ENCODE measurements at places on chromosomes 5 and 9.
A peak's percentile ranks its signal among the peaks of the same experiment; 100 is the strongest.

- no peak for DNase-seq
Observed at GRCh38 chr5:99070822-99071221, 142.0 kb upstream of the CHD1 start.

DNA sequence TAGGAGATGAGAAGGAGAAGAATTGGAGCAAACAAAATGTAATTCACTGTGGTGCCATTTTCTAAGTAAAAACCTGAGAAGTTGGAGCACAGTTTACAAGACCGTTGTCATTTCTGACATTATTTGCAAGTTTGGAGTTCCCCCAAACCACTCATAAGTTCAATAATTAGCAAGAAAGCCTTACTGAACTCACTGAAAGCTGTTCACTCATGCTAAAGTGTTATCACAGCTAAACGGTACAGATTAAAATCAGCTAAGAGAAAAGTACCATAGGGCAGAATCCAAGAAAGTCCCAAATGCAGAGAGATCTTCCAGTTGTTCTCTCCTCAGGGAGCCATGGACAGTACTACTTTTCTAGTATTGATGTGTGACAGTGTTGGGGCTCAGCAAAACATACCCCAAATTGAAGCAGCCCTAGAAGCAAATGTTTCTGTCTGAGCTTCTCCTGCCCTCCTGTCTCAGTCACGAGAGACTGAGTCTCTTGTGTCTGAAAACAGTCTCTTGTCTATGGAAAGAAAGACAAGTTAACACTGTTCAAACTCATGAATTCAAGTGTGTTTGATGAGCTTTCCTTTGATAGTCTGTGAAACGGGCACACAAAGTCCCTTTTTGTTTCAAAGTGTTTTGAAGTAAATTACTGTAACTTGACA lies 221.2 kb downstream of the GABRG2 start:
- no peak for DNase-seq

- DNase-seq: no peak
Observed at GRCh38 chr9:82968816-82969215, 94.1 kb downstream of the RASEF start.

GRCh38 chr5:178356431-178356872 lies 123.8 kb upstream of the PHYKPL start:
- no peak for DNase-seq

DNA sequence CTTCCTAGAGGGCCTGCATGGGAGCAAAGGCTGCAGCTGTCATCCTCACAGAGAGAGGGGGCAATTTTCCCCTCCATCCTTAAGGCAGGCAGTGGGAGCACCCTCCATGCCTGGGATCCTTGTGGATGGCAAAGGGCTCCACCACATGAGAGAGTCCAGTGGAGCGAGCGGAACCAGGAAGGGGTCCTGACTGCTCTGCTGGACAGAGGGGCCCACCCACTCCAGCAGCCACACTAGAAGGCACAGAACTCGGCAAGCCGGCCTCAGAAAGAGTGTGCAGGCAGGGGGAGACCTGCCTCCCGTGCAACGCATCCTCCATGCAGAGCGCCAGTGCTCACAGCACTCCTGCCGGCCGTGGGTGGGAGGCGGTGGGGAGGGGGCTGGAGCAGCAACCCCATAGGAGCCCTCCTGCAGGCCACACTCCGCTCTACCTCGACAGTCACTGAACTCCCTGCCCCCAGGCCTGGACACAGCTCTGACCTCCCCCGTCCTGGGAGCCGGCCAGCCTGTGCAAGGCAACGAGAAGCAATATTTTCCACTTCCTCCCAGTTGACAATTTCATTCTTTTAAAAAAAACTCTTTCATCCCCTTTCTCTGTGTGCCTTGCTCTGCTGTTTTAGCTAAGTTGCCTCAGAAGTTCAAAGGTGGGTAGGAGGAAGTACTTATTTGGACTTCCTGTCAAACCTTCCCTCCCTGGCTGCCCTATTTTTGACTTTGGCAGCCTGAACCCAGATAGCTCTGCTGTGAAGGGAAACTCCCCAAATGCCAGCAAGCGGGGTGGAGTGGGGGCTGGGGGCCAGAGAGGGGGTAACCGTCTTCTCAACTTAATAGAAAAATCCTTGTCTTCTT lies 5.3 kb upstream of the LCP2 start:
- DNase-seq: no peak

- DNase-seq: no peak
Observed at GRCh38 chr9:137902646-137903045, 25.1 kb downstream of the CACNA1B start.

- DNase-seq: no peak
Observed at GRCh38 chr9:72356041-72356582, 8.9 kb downstream of the ZFAND5 start.

DNA sequence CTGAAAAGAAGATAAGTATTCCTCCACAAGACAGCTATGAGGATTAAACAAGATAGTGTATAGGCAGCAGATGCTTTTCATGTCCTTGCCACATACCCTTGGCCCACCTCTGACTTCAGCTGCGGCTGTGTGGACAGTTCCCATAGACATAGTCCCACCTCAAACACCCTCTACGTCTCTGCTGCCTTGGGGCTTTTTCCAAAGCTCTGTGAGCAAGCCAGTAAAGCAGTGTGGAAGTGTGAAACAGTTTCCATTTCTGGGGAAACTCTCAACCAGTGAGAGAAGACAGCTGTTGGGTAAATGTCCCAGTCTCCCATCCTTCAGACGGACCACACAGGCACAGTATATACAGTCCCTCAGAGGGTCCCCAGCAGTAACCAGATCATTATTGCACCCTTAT lies 125.5 kb downstream of the CDK5RAP2 start:
- no peak for DNase-seq

DNA sequence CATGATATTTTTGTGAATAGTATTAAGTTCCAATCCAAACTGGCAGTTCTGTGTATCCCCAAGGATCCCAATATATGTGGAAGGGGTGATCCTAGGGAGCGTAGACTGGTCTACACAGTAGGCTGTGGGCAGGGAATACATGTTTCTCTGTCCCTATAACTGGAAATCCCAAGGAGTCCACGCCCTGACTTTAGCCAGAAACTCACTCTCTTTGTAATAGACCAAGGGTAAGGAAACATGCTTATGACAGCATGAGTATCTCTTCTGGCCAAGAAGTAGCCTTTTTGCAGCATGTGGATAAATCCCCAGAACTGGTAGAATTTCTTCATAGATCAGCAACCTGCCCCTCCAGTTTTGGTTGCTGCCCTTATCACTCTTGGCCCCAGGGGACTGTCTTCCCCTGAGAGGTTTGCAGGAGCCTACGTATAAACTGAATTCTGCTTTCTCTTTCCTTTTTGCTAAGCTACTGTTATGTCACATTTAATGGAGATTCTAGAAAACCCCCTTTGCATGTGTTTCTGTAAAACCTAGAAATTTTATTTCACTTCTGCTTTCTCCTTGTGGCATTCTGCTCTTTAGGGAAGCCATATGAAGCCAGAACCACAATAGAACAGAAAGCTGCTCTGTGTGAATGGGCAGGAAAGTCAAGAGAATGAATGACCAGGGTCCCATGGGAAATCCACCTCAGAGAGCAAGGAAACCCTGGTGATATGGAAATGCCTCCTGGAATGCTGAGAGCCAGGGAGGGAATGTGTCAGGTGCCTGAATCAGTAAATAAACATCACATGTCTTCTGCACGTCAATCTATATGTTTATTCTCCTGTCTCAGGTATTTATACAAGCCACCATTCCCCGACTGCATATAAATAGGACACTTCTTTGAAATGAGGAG lies 3.5 kb downstream of the IFNA2 start:
- DNase-seq: no peak

DNA sequence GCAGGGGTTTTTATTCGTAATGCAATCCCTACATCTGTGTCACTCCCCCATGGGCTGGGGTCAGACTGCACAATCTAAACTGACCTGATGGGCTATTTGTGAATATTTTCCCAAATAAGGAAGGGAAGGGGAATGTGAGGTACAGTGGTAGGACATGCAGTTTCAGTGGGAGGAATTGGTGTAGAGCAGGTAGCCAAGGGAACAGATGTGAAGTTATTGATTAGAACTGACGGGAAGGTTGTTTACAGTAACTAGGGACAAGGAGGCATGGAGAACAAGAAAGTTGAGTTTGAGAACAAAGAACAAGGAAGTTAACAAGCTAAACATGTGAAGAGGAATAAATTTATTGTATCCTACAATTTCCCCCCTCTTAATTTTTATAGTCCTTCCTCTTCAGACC lies 104.8 kb downstream of the CFAP95 start:
- DNase-seq: no peak

GRCh38 chr9:73411494-73411893 lies 259.8 kb downstream of the ANXA1 start:
- no peak for DNase-seq

DNA sequence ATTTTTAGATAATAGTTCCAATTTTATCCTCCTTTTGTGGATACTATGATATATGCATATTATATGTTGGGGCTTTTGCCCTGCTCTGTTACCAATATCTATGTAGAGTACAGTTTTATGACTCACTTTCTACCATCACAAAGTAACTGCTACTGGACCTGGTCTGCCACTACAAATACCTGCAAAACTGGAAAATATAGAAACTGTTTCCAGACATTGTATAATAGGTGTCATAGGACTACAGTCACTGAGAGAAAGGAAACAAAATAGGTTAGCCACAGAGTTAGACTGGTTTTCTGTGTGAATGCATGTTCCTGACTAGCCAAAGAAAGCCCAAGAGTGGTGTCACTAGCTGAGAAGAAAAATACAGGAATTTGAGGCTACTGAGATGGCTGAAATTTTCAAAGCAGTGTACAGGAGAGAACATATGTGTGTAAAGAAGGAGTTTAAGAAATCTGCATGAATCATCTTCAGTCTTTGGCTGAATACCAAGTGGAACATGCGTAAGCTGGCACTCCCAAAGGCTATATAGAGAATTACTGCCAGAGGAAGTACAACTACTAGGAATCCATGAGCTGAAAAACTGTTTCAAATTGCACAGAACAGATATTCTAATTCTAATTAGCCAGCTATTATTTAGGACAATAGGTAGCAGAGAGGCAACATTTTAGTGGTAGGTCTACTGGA lies 29.0 kb upstream of the FAM174A start:
- peak; percentile 56 for DNase-seq

DNA sequence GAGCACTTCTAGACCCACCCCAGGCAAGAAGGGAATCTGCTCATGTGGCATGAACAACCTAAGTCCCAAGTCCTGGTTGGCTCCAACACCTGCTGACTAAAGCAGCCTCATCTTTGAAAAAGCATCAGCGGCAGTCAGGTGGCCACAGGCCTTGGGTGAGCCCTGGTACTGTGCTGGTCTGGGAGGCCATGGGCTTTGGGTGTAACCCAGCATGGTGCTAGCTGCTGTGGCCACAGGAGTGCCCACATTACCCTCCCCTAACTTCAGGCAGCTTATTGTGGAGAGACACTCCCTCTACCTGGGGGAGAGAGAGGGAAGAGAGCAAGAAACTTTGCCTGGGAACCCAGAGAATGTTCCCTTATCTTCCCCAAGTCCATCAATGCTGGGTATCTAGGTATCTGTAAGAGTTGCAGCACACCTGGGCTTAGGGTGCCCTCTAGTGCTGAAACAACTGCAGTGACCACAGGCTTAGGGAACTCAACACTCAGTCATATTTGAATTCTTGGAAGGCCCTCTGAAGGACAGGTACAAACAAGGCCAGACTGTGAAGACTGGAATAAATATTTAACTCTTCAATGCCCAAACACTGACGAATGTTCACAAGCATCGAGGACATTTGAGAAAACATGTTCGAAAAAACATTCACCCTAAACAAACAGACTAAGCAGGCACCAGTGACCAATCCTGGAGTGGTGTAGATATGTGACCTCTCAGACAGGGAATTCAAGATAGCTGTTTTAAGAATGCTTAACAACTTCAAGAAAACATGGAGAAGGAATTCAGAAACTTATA lies 69.9 kb upstream of the OR2K2 start:
- peak; percentile 44 for DNase-seq

DNA sequence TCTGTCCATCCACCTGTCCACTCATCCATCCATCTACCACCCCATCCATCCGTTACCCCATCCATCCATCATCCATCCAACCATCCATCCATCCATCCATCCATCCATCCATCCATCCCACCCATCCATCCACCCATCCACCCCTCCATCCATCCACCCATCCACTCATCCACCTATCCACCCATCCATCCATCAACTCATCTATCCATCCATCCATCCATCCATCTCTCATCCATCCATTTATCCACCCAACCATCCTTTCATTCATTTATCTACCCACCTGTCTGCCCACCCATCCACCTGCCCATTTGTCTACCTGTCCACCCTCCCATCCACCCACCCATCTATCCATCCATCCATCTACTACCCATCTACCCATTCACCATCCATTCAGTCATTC lies 84.1 kb upstream of the ASS1 start:
- DNase-seq: no peak

DNA sequence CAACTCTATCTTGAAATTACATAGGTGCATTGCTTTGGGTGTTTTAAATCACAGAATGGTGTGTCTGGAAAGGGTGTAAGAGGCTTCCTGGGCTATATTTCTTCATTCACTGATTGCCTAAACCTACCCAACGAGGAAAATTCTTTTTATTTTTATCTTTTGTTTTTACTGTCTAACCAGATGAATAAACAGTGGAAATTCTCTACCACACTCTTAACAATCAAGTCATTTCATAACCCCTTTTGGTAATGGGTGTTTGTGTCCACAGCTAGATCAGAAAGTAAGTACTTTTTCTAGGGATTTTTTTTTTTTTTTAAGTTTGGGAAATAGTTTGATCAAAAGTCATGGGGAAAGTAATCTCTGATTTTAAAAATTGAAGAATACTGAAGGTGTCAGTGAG lies 27.6 kb upstream of the C5orf47 start:
- DNase-seq: no peak

- DNase-seq: no peak
Observed at GRCh38 chr9:104094534-104095015, 466 bp downstream of the SMC2 start.

- DNase-seq: no peak
Observed at GRCh38 chr5:130126746-130127145, 222.5 kb downstream of the CHSY3 start.

All from dermis blood vessel endothelial cell (primary cell).